ENCODE measurements at places on chromosomes 6 and 20.

DNA sequence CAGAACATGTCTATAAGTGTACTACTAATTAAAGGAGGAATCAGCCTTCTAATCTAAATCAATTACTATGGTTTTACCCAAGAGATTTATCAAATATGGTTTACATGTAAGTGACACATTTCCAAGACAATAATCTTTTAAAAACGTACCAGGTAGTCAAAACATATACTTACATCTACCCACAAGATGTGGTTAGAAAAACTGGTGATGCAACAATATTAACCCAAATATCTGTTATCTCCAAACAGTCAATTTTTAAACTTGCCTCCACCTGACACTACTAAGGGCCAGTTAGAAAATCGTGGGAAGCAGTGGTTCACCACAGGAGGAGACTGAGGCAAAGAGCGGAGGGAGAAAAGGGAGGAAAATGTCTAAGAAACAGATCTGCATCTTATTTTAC is 28.0 kb downstream of the NOL7 start:
- DNase-seq, result no peak

DNA sequence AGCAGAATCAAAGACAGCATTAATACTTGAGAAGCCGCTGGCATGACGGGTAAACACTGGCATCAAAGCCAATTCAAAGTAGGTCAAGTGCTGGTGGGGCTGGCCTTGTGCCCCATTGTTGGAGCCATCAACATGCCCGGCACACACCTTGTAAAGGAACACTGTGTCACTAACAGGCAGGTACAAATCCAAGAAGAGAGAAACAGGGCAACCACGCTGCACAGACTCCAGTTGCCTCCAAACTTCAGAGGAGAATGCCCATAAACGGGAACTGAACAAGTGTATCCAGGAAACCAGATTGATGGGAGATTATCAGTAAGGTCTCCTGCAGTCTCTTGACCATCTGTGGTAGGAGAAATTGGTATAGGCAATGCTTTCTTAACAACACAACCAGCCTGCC is 127.0 kb upstream of the STXBP5 start:
- no peak for DNase-seq

DNA sequence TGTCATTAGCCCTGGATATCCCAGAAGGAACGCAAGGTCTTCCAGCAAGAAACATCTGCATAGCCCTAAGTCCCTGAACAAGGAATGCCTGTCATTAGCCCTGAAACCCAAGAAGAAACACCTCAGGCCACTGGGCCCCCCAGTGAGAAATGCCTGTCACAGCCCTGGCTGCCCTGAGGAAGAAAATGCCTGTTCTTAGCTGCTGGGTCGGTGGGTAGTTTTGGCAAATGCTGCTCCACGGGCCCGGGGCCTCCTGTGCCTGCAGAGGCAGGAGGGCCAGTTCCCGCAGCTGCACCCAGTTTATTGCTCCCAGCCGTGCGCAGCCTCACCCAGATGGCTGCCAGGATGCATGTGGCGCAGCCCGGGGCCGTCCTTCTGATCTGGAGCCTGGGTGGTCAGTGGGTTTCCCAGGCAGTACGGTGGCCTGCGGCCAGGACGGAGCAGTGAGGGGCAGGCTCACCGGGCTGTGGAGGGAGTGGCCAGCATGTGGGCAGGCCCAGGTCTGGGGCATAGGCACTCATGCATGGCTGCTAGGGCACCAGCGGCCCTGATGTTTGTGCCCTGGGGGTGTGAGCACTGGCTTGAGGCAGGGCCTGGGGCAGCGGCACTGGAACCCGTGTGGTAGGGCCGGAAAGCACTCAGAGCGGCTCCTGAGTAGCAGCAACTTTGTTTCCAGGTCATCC is 219.0 kb downstream of the ERMARD start:
- no peak for DNase-seq

DNA sequence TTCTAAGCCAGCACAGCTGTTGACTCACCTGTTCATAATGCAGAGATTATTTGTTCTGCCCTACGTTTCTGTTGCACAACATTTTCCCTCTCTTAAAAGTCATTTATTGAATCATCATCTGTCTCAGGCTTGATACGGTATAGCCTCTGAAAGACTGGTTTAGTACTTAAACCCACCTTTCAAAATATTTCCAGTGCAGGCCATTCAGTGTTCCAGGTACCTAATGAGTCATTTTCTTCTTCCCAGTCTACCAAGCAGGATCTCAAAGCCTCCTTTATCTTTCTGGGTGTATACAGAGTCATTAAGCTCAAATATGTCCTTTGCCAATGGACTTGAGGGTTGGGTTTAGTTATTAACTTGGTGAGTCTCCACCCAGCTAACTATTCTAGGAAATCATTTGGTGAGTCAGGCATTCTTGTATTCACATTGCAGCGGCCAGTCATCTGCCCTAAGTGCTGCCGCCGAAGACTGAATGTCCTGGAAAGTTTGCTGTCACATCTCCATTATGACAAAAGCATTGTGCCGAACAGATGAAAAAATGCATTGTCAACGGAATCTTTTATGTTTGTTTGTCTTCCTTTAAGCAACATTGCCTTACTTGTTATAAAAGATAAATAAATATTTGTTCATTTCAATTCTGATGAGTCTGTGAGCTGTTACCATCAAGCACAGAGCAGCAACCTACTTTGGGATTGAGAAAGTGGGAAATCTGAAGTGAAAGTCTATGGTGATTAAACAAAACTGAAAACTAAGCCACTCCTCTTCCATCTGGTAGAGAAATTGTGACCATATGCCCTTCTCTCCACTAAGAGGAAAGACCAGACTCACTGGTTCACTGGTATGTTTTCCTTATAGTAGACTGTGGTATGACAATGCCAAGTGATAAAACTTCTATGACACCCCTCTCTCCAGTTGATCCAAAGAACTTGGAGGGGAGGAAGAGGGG is 14.3 kb upstream of the FAM135A start:
- no peak for DNase-seq

DNA sequence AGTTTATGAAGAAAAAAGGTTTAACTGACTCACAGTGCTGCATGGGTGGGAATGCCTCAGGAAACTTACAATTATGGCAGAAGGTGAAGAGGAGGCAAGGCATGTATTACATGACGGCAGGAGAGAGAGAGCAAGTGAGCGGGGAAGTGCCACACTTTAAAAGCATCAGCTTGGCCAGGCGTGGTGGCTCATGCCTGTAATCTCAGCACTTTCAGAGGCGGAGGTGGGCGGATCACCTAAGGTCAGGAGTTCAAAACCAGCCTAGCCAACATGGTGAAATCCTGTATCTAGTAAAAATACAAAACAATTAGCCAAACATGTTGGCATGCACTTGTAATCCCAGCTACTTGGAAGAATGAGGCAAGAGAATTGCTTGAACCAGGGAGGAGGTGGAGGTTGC is 213.3 kb upstream of the THEMIS start:
- no peak for DNase-seq

DNA sequence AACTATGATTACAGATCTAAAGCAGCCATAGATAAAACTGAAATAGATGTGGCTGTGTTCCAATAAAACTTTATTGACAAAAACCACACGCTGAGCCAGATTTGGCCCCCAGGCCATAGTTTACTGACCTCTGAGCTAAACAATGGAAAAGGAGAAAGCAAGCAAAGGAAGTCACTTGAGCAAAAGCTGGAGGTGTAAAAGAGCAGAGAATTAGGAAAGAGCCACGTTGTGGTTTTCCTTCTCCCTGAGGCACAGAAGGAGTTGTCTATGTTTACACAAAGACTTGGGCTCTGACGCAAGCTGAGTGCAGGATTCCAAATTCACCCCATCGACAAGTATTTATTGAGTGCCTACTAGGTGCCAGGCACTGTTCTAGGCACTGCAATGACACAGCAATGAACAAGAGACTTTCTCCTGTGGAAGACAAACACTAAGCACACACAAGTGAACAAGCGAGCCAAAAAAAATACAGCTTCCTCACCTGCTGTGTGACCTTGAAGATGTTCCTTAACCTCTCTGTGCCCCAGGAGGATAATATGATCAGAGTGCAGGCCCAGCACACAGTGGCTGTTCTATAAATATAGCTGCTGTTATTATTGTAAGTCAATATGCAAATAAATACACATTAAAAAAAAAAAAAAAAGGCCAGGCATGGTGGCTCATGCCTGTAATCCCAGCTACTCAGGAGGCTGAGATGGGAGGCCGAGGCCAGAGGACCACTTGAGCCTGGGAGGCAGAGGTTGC is 75.4 kb upstream of the PTPN1 start:
- DNase-seq, result no peak

DNA sequence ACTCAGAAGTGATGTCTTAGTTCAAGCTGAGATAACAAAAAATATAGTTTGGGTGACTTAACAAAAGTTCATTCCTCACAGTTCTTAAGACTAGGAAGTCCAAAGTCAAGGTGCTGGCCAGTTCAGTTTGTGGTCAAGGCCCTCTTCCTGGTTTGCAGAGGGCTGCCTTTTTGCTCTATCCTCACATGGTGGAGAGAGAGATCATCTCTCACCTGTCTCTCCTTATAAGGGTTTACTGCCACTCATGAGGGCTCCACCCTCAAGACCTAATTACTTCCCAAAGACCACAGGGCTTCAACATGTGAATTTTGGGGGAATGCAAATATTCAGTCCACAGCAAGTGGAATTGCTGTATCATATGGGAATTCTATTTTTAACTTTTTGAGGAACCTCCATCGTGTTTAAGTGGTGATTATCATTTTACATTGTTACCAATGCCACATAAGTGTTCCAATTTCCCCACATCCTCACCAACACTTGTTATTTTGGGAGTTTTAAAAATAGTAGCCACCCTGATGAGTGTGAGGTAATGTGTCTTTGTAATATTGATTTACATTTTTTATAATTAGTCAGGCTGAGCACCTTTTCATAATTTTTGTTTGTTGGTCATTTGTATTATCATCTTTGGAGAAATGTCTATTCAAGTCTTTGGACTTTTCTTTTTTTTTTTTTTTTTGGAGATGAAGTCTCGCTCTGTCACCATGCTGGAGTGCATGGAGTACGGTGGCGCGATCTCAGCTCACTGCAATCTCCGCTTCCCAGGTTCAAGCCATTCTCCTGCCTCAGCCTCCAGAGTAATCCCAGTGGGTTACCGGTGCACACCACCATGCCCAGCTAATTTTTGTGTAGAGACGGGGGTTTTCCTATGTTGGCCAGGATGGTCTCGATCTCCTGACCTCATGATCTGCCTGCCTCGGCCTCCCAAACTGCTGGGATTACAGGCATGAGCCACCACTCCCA is 112.2 kb downstream of the SESN1 start:
- no peak for DNase-seq

GRCh38 chr6:78530208-78530607 is 337.1 kb upstream of the IRAK1BP1 start:
- DNase-seq, result no peak
